Stimulated activated CD8-positive, alpha-beta memory T cell treated with anti-CD3 and anti-CD28 coated beads, Interleukin-2, amount 100 ng/mL, for 48 hours (primary cell): ENCODE measurements at places on chromosomes 2 and 18.

DNA sequence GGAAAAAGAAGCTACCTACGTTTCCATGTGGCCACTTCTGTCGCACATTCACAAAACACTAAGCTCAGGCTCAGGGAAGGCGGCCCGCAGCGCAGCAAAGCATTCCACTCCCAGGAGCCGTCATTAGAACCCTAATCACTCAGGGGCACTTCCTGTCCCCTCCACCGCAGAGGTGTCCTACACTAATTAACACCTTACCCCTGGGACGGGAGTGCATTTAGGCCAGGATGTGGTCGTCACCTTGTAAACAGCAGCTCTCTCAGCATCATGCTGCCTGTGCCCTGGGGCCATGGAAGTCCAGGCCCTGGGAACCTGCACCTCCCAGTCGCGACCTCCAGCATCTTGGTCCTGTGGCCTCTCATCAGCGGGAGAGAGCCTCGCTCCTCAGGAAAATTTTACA, 359.8 kb upstream of the SALL3 start:
- DNase-seq = no peak

DNA sequence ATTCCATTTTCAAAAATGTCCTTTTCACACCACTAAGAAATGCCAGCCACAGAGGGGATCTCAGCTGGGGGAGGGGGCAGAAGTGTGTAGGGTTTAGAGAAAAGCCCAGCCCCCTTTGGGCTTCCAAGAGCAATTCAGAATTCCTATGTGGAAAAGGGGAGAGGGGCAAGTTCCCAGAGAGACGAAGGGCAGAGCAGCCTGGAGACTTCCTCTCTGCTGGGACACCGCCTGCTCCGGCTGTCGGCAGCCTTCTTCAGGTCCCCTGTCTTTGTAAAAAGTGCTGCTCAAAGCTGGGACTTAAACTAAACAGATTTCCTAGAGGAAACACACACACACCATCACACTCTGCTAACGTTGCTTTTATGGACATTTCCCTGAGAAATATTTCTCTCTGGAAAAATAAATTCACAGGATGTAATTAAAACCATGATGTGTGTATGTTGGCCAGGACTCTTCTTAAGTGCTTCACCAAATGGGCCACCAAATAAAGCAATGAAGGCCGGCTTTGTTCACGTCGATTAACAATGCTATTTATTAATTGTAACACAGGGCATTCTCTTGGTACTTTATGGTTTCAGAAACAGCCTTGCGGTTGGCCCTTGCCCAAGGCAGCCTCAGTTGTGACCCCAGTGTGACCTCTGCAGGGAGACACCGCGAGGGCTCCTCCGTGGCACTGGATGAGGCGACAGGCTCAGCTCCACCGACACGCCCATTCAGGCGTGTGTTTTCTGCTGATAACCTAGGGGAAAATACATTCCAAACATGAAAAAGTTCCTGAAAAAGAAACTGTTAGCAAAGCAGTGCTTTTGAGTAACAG, 5.6 kb upstream of the ASB1 start:
- no peak for DNase-seq

DNA sequence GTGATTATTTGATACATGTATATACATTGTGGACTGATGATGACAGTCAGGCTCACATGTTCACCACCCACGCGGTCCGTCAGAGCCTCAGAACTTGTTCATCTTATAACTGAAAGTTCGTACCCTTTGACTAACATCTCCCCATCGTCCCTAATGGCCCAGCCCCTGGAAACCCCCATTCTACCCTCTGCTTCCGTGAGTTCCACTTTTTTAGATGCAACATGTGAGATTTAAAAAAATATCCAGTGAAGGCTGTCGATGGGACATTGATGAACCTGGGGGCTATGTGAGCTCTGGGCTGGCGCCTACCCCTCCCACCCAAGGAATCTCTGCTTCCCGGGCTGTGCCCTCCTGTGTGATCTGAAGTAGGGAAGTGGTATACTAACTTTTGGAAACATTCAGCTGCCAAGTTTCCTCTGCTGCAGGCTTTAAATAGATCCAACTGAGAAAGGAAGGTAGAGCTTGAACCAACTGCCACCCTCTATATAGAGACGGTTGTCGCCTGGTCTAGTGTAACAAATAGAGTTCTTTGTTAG, 163.8 kb downstream of the FAM210A start:
- peak; percentile 84 for DNase-seq

- no peak for DNase-seq
Measured at GRCh38 chr2:133705287-133705686, 137.0 kb upstream of the NCKAP5 start.

- no peak for DNase-seq
Measured at GRCh38 chr18:58212274-58212673, 168.2 kb downstream of the NEDD4L start.

GRCh38 chr2:99478632-99479031, 11.2 kb downstream of the REV1 start:
- DNase-seq = no peak
